PC-9 (cell line): ENCODE measurements at places on chromosomes 3 and 15. TPM values are rescaled to one million over a fixed set of nuclear protein-coding genes. Genes with fewer than 3 reads are reported as not detected.

CCR5 gene
- not detected in 2 replicates for total RNA-seq

DNA sequence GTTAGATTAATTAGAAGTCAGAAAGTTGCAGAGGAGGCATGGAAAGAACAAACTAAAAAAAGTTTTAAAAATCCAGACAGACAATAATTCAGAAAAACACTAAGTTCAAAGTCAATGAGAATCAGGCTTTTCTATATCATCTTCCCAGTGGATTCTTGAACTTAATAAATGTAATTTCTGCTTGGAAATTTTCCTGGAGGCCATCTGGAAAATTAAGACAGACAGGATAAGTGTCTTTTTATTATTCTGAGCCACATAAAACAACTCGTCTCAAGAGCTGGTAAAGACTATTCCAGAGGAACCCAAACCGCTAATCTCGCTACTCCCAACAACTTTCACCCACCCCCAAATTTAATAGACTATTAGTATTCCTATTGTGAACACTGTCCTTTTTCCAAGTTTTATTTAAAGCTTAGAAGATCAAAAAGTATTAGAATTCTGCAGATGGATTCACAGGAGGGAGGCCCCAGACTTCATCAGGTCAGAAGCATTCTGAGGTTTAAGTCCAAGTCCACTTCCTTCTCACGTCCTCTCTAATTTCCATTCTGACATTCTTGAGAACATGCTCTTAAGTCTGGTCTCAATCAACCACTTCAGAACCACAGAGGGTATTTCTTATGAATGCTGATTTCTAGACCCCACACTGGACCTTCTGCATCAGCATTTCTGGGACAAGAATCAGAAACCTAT, 61.3 kb downstream of the ERC2 start:
- no peak for DNase-seq

DNA sequence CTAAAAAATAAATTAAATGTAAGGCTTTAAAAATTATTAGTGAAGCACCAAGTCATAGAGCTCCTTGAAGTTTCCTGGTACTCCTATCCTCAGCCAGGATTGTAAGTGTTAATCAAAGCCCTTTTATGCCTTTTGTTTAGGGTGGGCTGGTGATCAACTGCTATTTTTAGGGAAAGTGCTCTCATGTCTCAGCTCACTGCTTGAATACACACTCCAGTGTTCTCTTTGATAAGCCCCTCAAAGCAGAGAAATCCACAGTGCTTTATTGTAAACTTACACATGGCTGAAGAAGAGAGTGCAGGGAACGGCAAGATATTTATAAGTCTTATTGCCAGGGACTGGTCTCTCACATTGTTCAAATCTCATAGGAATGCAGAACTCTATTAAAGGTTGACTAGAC, 156.4 kb upstream of the AZI2 start:
- no peak for DNase-seq

DNA sequence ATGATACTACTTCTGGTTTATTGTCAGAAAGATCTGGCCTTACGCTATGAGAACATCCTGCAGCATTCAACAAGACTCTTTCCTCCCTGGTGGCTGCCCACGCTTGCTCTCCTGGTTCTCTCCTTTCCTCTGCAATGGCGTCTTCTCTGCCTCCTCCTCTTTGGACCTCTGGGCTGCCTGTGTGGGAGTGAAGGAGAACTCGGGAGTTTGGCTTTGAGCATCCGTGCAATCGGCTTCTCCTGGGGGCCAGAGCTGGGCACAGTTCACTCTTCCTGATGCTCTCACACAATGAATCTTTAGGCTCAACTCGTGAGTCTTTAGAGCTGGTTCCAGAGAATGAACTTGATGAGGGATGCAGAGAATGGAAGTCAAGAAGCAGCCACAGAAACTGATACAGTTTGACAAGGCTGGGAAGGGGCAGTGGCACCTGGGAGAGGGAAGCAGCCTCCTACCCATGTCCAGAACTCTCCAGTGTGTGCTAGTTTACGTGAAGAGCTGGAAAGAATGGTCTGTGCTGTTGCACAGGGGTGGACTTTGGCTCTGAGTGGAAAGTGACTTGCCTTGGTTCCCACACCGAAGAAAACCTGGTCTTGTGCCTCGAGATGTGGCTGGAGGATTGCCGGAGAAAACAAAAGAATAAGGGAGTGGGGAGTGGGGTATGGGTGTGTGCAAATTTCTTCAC, 37.9 kb downstream of the RPLP1 start:
- DNase-seq = no peak

GRCh38 chr3:155053756-155054155, 26.4 kb upstream of the MME start:
- no peak for DNase-seq

ISLR2 gene
- total RNA-seq = 0.15 and 0.25 TPM in 2 replicates

GRCh38 chr3:23553353-23553752, 252.4 kb upstream of the UBE2E1 start:
- no peak for DNase-seq

GRCh38 chr3:140942221-140943104, 827 bp downstream of the SLC25A36 start:
- peak; percentile 49 for DNase-seq

DNA sequence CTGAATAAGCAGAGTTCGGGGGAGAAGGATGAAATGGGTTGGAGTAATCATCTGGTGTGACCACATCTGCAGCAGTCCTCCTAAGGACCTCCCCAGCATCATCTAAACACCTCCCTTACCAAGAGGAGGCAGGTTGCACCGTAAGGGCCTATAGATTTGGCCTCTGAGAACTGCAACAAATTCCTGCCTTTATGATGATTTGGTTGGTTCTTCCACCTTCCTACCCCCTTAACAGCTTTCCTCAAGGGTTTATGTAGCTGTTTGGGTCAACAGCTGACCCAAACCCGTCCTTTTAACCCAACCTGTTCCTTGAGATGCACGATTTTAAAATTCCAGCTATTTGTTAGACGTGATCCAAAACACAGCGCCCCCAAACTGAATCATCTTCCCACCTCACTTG, 58.2 kb downstream of the AAGAB start:
- DNase-seq = no peak

DNA sequence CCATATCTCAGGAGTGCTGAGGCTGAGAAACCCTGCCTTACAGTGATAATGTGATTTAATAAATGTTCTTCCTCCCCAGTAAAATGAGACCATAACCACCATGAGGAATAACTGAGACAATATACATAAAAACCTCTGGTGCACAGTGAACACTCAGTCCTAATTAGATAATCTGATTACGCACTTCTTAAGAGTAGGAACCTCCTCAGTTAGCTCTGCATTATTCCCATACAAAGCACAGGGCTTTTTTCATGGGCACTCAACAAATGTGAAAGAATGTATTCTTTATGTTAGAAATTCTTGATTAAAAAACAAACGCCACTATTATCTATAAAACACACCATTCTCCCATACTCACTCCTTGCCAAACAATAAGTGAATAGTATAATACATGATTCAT, 97.0 kb downstream of the TNIK start:
- no peak for DNase-seq

ARL6IP5 gene
- total RNA-seq = 35.6 and 45.7 TPM in 2 replicates

GOLGA8R gene
- total RNA-seq = 0.90 and 1.4 TPM in 2 replicates

- DNase-seq = no peak
Measured at GRCh38 chr3:14554715-14555114, 14.6 kb upstream of the GRIP2 start.

GRCh38 chr3:150033721-150034120, 63.0 kb upstream of the PFN2 start:
- no peak for DNase-seq

DNA sequence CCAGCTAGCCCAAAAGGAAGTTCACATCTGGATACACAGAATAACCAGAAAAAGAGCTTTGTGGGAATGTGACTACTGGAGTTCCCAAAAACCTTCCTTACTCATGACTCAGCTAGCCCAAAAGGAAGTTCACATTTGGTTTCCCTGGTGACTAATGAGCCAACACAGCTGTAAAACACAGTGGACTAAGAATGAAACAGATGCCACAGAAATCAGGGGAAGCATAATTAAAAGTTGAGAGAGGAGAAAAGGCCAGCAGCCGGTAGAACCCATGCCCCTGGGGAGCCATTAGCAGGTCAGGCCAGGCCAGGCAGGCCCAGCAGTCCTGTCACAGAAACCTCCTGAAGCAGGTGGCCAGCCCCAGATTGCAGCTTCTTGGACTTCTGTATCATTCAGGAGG, 130.3 kb downstream of the GHSR start:
- DNase-seq = peak; percentile 93

DNA sequence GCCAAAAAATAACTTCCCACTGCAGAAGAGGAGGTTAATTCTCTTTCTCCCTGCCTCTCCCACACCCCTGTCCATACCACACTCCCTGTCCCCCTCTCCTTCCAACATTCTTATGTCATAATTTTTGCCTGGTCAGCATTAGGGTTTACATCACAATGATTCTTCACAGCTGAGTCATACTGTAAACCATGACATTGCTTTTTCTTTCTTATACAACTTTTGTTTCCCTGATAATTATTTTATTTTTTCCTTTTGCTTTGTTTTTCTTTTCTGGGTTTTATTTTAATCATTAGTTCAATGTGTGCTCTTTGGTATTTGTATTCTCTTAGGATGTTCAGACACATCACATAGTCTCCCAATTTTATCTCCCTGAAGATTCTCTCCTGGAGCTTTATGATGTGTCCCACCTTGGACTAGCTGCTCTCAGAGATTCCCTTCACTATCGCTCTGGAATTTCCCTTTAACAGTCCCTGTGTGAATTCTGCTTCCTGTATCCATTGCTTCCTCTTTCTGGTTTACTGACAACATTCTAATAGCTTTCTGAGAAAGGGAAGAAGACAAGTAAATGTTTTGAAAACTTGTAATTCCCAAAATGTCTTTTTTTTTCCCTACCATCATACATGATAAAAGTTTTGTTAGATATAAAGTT, 70.7 kb downstream of the SOX2 start:
- no peak for DNase-seq

GRCh38 chr3:138082085-138082991, 33.1 kb downstream of the DZIP1L start:
- peak; percentile 40 for DNase-seq

RHOA gene
- total RNA-seq = 413 and 416 TPM in 2 replicates

SLC2A2 gene
- total RNA-seq = not detected in 2 replicates

C3orf85 gene
- not detected in 2 replicates for total RNA-seq

DNA sequence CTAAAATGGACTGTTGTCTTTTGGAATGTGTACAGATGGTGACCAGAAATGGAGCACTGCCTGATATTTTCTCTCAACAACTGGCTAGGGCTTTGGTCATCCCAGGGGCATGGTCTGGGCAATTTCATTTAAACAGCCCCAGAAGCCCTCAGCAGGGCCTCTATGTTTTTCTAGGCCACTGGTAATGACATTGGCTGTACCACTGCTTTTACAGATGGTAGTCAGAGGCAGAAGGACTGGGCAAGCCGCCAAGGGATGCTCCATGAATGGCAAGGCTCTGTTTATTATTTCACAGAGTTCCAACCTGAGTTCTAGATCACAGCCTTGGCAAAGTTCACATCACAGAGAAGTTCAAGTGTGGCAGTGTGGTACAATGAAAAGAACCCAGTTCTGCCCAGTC, 37.0 kb upstream of the LMCD1 start:
- no peak for DNase-seq

DNA sequence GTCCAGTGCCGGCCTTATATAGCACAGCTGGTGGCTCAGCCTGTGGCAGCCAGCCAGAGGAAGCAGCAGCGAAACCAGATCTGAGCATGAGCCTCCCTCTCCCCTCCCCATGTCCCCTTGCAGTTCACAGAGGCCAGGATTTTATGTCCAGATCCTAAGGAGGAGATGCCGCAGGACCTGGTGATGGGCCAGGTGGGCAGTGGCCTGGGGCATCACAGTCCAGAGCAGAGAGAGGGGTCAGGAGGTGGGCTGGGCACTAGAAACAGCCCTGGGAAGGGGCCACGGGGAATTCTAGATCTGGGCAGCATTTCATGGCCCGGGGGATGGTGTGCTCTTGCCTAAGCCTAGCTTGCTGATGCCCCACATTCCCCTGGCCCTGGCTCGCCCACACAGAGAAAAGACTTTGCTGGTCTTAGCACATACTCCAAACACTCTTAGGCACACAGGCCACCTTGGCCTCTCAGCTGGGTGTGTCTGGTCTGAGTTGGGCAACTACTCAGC, 259 bp upstream of the CILP start:
- DNase-seq = peak; percentile 53

DNA sequence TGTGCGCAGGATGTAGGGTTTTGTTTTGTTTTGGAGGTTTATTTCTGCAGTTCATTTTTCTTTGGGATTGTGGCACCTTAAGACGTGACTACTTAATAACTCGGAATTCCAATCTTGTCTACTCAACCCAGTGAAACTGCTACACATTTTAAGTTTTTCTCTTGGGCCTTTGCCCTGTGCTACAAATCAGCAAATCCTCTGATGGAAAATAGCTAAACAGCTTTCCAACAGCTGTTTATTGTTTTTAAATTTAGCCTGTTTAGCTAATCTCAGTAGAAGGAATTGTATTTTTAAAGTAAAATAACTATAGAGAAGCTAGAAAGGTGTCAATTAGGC, 48.4 kb downstream of the OPA1 start:
- DNase-seq = no peak

LEO1 gene
- total RNA-seq = 18.2 and 21.7 TPM in 2 replicates

DNA sequence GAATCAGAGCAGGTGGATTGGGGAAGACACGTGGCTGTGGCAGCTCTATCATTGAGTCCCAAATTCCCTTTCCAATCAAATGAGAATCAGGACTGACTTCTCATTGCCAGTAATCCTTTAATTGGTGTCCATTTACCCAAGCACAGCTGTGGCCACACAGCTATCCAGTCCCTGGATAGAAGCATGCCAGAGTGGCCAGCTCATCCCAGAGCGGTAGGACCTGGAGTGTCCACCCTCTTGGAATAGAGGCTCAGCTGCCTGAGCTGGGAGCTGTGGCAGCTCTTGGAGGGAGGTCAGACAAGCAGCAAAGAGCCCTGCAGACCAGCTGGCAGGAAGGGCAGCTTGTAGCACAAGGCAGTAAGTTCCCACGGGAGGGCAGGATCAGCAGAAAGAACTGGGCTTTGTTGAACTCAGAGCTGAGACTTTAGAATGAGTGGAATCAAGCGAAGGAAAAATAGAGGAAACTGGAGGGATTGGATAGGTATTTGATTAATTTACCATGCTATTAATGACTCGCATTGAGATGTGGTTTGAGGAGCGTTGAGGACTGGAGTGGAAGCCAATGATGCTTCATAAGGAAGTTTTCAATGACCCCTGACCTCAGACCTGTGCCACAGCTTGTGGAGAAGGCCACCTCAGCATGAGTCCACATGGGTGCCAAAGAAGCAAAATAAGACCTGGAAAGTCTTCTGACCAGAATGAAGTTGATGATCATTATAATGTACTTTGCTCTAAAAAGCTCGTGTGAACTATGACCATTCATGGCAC, 6.9 kb upstream of the ALPK3 start:
- DNase-seq = no peak
